ENCODE measurements at places on chromosomes 7 and 10.

- peak; percentile 62 for DNase-seq
Observed at GRCh38 chr7:102258749-102259107, 27.9 kb upstream of the SH2B2 start.

DNA sequence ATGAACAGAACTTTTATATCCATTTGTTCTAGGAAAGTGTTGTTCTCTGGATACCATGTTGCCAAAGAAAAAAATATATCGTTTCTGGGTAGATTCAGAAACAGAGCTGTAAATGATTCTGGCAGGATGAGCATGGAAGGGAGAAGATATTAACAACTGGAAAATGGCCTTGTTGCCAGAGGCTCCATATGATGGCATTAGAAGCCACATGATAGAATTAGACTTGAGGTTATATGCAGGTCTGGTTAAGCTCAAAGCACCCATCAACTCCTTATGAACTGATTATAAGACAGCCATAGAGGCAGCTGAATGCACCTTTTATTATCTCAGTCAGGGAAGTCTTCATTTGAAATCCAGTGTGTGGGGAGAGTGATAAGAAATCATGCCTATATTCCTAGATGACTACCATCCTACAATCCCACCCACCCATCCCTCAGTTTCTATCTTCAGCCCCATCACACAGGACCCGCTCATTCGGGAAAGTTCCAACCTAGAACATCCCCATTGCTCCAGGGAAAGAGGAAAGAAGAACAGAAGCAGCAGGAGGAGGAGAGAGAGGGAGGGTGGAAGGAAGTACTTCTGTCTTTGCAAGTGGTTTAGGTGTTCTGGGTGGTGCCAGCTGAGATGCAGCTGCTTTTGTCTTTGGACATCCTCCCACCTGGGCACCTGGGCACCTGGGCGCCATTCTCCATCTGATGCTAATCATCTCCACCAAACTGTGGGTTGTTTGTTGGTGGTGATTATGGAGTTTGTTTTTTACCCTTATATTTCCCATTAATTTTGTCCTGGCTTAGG is 25.5 kb upstream of the TRIL start:
- DNase-seq: no peak

- DNase-seq: no peak
Observed at GRCh38 chr10:72059843-72060822, 28.2 kb downstream of the SPOCK2 start.

- DNase-seq: no peak
Observed at GRCh38 chr10:66882271-66882670, 43.6 kb upstream of the LRRTM3 start.

DNA sequence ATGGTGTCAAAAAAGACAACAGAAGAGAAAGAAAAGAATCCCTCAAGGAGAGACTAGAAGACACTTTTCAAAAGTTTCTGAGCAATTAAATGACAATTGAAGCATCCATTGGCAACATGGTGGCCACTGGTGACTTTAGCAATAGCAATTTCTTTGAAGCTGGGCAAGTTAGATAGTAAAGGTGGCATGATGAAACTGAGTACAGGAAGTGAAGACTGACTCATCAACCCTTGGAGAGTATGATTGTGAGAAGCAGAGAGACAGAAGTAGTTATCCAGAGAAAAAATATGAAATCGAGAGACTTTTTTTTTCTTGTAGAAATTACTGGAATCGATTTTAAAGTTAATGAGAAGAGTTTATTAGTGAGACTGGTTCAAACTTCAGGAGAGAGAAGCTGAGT is 52.5 kb downstream of the DGKB start:
- DNase-seq: peak; percentile 29

- no peak for DNase-seq
Observed at GRCh38 chr10:127556916-127557315, 7.8 kb downstream of the NPS start.

DNA sequence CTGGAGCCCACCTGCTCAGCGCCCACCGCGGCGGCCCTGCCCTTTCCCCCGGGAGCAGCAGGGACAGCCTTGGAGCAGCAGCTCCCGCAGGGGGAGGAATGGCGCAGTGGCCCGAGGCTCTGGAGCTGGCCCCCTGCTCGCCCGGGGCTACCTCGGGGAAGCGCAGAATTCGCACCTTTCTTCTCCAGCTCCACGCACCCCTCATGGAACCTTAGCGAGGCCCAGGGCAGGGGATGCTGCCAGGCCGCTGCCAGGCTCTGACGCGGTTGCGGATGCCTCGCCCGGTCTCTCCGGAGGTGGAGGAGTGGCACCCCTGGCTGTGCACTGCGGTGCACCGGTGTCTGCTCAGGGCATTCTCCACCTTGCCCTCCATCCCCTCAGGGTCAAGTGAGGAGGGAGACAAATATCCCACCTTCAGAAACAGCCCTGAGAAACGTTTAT is 84.9 kb upstream of the MKI67 start:
- no peak for DNase-seq

GRCh38 chr10:79357180-79357579 is 9.9 kb downstream of the PPIF start:
- DNase-seq: no peak

DNA sequence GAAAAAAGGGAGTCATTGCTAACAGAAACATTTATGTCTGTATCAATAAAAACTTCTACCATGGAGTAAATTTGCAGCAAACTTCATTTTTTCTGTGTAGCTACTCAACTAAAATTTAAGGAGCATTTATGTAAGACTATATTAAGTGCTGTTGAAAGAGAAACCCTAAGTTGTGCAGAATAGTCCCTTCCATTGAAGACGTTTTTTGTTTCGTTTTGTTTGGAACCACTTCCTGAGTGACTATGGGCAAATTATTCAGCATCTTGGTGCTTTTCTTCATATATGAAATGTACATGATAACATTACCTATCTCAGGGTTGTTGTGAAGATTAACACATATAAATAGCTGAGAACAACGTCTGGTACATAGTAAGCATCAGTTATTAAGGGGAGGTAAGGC is 24.3 kb downstream of the SEM1 start:
- DNase-seq: no peak

- no peak for DNase-seq
Observed at GRCh38 chr10:132522521-132523411, 14.8 kb upstream of the INPP5A start.

- no peak for DNase-seq
Observed at GRCh38 chr7:100003711-100004661, 11.4 kb upstream of the ZKSCAN1 start.

DNA sequence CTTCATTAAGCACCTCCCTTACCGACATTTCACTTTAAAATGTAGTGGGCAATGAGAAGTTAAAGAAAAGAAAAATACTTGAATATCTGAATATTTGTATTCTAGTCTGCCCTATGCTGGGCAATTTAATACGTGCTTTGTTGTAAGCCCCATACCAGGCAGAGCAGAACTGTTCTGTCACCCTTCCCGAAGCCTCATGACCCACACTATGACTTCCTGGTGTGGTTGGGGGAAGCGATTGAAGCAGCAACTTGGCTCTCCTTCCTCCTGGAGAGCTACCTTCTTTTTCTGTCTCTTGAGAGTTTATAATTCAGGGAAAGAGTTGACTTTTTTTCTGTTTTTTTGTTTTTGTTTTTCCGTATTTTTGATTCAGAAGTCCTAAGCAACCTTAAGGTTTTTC is 243.7 kb downstream of the INHBA start:
- no peak for DNase-seq

DNA sequence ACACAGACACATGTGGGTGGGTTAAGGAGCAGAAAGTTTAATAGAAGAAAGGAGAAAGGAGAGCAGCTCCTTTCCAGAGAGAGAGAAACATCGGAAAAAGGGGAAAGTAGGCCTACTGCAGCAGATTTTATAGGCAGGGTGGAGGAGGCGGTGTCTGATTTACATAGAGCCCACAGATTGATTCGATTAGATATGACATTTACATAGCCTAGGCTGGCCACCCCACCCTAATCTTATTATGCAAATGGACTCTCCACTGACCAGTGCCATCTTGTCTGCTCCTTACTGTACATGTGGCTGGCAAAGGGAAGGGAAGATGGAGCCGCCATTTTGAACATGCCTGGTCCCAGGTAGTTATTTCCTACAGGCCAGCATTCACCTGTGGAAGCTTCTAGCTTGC is 38.7 kb upstream of the SCIN start:
- no peak for DNase-seq

DNA sequence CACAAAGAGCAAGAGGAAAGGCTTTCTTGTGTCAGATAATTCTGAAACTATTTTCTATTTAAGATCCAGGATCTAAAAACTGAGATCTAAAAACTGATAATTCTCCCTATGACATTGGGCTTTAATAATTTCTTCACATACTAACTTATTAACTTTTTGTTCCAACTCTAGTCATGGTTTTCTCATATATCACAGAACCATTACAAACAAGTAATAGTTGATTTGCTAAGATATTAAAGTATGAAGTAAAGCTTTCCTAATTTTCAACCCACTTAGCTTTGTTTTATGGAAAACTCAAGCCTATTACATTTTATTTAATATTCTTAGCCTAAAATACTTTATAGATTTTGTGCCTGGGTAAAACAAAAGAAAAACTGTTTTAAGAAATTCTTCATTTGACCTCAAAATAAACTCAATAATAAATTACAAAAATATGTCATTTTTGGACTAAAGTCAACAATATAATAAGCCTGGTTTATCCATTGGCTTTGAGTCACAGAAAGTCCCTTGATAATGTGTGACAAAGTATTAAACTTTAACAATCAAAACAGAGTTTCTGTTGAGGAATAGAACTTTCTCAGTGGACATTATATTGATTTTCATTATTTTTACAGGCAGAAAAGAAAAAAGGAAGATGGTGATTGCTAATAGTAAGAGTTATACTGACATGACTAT is 1142.9 kb upstream of the SORCS1 start:
- DNase-seq: no peak

DNA sequence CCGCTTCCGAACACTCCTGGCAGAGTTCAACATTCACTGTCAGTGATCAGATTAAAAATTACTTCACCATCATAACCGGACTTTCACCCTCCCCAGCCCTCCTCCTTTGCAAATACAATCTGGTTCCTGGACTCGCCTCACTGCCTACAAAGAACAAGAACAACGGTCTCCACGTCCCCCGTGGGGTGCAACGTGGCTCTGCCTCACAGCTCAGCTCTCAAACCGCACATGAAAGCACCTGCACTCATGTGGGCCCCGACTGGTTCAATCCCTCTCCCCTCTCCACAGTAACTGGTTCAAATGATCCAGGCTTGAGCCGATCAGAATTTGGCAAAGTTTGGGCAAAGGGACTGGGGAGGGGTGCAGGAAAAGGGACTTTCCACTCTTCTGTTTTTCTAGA is 21.0 kb downstream of the ASB13 start:
- DNase-seq: no peak

DNA sequence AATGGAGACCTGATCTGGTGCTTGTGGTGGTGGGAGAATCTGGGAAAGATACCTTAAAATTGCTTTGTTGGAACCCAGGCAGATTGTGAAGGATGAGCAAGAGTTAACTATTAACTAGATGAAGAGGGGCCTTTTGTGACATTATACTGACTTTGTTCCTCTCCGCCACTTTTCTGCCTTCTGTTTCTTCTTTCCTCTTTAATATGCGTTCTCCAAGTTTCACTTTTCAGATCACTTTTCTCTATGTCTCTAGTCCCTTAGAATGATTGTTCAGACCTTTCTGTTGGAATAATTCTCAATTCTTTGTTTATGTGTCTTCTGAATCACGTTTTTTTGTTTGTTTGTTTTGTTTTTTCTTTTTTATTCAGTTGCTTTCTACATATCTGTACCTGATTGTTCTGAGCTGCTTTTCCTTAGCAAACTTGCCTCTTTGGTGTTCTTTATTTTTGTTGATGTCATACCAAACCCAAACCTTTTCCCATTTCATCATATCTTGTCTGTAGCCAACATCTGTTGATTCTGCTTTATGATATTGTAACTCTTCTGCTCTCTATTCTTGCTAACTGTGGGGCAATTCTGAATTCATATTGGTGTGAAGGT is 2.8 kb downstream of the BMPR1A start:
- no peak for DNase-seq

- no peak for DNase-seq
Observed at GRCh38 chr10:118458957-118459641, 117.0 kb upstream of the FAM204A start.

GRCh38 chr10:120656107-120656506 is 195.1 kb upstream of the WDR11 start:
- DNase-seq: no peak

DNA sequence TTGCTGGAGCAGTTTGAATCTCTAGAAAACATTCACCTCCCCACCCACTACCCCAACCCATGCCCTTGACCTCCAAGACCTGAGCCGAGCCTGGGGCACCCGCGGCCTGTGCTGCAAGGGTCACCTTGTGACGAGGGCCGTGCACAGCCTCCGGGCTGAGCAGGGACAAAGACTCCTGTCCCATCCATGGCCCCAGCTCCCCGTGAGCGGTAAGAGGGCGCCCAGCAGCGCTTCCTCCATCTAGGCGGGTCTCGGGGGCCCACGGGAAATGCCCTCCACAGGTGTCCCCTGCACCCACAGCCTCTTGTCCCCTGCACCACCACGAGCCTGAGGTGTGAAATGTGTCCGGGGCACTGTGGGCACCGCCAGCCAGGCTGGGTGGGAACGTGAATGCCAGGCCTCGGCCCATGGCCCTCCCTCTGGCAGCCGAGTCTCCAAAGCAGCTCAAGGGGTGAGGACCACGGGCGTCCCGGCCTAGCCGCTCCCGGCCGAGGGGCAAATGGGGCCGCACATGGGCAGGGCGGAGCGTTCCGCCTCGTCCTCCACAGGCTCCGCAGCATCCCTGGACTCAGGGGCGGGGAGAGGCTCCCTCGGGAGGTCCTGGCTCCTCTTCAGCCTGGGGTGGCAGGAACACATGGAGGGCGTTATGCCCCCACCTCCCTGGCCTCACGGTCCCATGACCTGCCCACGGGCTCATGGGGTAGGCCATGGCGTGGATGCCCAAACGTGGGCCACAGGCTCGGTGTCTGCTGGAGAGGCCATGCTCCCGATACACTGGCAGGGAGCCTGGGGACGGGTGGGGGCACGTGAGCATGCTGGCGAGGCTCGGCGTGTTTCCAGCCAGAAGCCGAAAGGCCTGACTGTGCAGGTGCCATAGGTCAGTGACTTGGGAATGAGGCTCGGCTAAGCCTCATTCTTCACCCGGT is 21.1 kb downstream of the DPYSL4 start:
- DNase-seq: no peak

GRCh38 chr7:142739923-142740492 is 9.3 kb upstream of the PRSS1 start:
- no peak for DNase-seq

GRCh38 chr7:135913404-135913803 is 63.8 kb downstream of the MTPN start:
- no peak for DNase-seq

DNA sequence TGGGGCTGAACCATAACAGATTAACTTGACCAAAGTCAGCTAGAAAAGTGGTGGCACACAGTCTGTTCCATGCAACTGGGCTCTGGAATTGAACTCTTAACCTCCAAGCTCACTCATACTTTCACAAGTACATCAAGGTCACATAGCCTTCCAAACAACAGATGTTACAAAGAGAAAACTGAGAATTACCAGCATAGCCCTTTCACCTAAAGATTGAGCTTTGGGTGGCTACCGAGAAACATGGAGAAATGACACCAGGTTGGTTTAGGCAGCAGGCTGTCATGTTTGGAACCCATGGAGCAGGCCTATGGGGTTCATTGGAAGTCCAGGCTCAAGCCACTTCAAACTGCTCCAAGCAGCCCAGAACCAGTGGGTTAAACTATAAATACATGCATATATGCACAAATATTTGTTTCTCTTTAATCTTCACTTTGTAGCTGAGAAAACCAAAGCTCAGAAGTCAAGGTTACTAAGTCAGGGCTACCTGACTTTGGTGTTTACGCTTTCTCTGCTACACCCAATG is 59.1 kb downstream of the MALSU1 start:
- DNase-seq: peak; percentile 56
